ENCODE measurements at places on chromosomes 6 and 20.

DNA sequence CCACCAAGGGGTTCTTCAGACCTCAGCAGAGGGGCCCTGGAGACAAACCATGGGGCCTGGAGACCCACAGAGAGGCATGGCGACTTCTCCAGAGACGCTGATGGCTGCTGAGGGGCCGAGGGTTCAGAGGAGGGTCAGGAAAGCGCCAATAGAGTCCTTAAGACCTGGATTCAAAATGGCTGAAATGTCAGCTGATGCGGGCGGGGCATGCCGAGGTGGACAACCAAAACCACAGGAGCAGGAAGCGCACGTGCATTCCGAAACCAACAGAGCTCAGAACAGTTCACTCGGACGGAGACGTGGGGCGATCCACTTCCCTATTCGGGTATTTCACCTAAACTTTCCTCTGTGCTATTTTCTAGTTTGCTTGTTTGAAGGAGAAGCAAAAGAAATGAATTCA, 99.9 kb upstream of the RIN2 start:
- peak; percentile 5 for DNase-seq

DNA sequence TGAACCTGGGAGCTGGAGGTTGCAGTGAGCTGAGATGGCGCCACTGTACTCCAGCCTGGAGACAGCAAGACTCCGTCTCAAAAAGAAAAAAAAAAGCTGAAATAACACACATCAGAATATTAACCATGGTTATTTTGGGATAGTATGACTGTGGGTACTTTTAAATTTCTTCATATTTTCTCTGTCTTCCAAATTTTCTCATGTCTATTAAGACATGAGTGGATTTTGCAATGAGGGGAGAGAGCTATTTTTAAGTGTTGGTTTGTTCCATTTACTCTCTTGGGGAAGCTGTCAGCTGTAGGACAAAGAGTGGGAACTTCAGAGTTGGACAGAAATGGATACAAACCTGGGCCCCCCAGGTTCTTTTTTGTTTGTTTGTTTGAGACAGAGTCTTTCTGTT, 10.3 kb downstream of the ADISSP start:
- DNase-seq: no peak

GRCh38 chr6:139611327-139612134, 237.1 kb upstream of the CITED2 start:
- DNase-seq: no peak

GRCh38 chr6:142185641-142186040, 38.6 kb downstream of the VTA1 start:
- DNase-seq: no peak

DNA sequence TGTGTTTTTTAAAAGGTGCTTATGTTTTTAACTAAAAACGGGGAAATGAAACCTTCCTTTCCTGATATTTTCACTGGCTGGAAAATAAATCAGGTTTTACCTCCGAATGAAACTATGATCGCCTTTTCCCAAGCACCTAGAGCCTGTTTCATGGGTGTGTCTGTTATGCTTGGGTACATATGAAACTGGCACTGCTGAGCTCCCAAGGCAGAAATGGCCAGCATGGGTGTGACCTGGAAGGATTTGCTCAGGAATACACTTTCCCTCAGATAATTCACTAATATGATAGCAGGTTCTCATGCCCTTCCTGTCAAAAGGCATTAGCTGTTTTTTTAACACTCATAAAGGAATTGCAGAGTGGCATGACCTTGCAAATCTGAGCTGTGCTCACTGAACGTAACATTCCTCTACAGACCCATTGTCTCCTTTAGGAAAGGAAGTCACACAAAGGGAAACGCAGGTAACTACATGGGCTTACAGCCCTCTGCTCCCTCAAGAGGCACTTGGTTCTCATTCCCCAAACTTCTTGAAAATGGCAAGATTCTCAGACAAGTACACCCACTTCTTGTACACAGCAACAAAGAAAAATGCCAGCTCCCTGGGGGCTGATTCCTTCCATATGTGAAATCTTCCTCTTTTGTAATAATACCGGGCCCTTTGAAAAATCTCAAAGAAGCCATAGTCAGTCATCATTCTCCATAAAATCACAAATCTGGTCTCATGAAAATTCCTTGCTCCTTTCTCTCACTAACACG, 72.7 kb downstream of the METTL24 start:
- no peak for DNase-seq

- no peak for DNase-seq
Observed at GRCh38 chr20:3794701-3795420, 1.2 kb upstream of the CDC25B start.

- DNase-seq: no peak
Observed at GRCh38 chr6:17967668-17968518, 19.5 kb downstream of the KIF13A start.

- no peak for DNase-seq
Observed at GRCh38 chr20:19633985-19634384, 124.1 kb upstream of the RIN2 start.

DNA sequence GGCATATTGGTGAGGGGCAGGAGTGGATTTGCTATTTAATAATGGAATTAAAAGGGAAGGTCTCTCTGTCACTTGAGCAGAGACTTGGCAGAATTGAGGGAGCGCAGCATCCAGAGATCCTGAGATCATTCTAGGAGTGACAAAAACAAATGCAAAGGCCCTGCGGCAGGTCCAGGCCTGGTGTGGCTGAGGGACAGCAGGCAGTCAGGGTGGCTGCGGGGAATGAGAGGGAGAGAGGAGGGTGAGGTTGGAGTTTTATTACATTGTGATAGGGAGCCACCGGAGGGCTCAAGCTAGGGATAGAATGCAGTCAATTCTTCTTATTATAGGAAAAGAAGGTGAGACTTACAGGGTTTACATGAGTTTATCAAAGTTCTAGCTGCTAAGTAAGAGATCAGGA, 59.5 kb upstream of the PBOV1 start:
- no peak for DNase-seq

- no peak for DNase-seq
Observed at GRCh38 chr20:1783245-1783644, 112.0 kb upstream of the SIRPA start.

GRCh38 chr6:169372589-169372988, 118.9 kb upstream of the THBS2 start:
- DNase-seq: no peak

DNA sequence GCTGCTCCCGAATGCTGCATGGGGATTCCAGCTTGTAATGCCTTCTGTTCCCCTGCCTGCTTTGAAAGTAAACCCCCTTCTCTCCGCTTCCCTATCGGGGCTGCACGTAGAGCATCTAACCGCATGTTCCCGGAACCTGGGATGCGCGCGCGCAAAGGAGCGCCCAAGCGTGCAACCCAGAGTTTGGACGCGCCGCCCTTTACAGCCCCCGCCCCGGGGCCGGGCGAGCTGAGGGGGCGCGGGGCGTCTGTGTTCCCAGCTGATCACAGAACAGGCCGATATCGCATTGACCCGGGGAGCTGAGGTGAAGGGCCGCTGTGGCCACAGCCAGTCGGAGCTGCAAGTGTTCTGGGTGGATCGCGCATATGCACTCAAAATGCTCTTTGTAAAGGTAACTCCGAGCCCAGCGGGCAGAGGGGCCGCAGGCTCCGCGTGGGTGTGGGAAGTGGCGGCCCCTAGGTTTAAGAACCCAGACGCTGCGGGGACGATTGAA, 1.4 kb downstream of the LAMP5 start:
- DNase-seq: no peak

DNA sequence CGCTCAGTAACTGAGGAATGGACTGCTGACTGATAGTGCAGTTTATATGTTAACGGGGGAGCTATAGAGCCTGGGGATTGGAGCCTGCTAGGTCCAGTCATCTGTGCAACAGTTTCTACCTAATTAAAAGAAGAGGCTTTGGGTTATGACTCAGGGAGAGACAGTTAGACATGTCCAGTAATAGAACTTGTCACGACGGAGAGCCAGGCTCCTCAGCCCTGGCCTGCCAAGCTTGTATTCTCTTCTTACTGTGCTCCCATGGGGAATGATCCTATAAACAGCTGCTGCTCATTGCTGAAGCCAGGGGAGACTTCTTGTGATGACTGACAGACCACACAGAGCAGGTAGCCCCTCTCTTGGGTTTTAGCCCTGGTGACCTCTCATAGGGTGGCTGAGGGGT, 69.3 kb downstream of the SYNJ2 start:
- no peak for DNase-seq

- DNase-seq: no peak
Observed at GRCh38 chr6:23081701-23082100, 512.3 kb downstream of the HDGFL1 start.

- no peak for DNase-seq
Observed at GRCh38 chr6:10696655-10697054, 1.9 kb downstream of the PAK1IP1 start.

- DNase-seq: no peak
Observed at GRCh38 chr6:133183691-133184090, 57.5 kb upstream of the EYA4 start.

DNA sequence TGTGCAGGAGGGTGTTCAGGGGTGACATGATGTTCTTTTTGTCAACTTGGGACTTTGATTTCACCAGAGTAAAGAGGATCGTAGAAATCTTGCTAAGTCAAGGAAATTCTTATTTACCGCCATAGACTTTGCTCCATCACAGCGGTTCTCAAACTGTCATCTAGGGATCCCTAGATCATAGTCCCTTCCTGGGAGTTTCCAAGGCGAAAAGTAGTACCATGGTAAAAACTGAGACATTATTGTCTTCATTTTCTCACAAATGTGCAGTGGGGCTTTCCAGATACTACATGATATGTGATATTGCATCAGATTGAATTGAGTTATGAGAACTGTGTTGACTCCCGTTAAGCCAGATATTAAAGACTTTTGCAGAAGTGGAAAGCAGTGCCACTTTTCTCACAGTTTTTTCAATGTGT, 79.7 kb downstream of the JARID2 start:
- DNase-seq: no peak

DNA sequence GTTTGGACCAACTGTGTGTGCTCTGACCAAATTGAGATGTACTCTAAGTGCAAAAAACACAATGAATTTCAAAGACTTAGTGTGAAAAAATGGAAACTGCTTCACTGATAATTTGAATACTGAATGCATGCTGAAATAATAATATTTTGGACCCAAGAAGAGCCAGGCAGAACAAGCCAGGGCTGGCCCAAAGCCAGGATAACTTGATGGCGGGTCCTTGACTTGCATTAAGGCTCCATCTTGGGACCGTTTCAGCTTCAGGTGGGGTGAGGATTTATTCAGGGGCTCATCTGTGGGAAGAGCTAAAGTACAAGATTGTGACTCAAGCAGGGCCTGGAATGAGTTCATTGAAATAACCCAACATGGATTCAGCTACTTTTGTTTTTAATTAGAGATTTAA, 921.9 kb downstream of the QKI start:
- DNase-seq: no peak

DNA sequence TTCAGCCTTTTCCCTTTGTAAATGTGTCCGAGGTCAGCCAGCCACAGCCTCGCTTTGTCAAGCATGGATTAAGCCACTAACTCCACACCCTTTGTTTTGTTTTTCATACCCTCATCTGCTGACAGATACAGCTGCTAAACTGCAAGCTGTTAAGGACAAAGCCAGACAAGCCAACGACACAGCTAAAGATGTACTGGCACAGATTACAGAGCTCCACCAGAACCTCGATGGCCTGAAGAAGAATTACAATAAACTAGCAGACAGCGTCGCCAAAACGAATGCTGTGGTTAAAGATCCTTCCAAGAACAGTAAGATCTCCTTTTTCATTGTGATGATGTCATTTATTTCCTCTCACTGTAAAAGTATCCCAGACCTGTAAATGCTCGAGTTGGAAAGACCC, 269.3 kb downstream of the ARHGAP18 start:
- DNase-seq: no peak

- no peak for DNase-seq
Observed at GRCh38 chr6:70059039-70059719, 192.8 kb downstream of the COL19A1 start.

GRCh38 chr6:115551527-115551926, 509.2 kb downstream of the FRK start:
- DNase-seq: no peak

DNA sequence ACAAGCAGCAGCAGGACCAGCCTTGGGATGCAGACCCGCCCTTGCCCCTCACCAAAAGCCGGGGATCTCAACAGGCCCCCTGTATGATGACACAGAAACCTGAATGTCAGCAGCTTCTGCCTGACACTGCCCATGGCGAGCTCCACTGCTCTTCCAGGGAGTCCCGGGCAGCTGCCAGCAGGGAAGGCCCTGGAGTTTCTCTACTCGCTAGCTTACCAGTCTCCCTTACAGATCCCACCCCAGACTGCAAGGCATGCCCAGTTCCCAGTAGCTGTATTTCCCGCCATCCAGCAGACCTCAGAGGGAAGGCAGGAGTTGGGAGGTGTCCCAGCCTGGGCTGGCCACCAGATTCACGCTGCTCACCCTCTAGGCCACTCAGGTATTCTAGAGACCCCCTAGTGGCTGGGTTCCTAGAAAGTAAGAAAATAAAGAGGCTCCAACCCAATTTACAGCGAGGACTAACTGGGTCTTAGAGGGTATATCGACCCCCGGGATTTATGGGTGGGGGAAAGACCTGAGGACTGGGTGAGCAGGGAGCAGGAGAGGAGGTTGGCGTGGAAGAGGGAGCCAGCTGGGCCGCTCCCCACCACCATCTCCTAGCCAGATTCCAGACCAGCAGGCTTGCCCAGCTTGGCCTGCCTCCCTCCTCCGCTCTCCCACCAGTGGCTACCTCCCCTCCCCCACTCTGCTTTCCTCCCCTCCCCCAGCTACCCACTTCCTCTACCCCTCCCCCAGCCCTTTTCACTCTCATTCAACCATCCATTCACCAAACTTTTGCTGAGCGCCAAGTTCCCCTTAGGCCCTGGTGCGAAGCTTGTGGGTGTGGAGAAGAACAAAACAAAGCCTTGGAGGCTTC, 9.7 kb upstream of the HMGA1 start:
- DNase-seq: no peak

- DNase-seq: peak; percentile 31
Observed at GRCh38 chr20:63071541-63072181, 64.9 kb upstream of the BHLHE23 start.

- DNase-seq: no peak
Observed at GRCh38 chr20:49909499-49910339, 5.6 kb downstream of the SPATA2 start.

DNA sequence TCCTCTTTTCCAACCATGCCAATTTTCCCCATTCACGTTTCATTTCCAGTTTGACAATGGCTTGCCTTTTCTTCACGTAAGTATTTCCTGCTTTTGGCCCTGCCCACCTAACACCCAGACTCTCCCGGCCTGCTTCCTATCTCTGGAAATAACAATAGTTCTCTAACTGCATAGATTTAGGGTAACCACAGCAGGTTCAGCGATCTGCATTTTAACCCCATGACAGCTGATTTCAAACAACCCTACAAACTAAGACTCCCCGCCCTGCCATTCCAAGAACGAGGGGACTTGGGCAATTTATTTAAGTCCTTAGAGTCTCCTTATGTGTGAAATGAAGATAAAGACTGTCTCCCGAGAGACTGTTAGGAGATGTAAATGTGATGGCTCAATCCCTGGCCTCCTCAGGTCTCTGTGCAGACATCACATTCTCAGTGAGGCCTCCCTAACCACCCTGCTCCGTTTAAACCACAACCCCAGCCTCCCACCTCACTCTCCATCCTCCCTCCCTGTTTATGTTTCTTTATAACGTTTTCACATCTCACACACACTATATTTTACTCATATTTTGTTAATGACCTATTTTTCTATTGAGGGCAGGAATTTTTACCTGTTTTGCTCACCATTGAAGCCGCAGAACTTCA, 134.8 kb downstream of the GJA10 start:
- no peak for DNase-seq

GRCh38 chr20:17671565-17671964, 10.5 kb downstream of the RRBP1 start:
- DNase-seq: no peak

- no peak for DNase-seq
Observed at GRCh38 chr6:99364026-99364425, 14.6 kb upstream of the FAXC start.

All from activated naive CD8-positive, alpha-beta T cell treated with anti-CD3 and anti-CD28 coated beads, Interleukin-2, amount 50 U/mL, for 24 hours (primary cell).